ENCODE measurements at places on chromosomes 7 and 10.
A peak's percentile ranks its signal among the peaks of the same experiment; 100 is the strongest.

DNA sequence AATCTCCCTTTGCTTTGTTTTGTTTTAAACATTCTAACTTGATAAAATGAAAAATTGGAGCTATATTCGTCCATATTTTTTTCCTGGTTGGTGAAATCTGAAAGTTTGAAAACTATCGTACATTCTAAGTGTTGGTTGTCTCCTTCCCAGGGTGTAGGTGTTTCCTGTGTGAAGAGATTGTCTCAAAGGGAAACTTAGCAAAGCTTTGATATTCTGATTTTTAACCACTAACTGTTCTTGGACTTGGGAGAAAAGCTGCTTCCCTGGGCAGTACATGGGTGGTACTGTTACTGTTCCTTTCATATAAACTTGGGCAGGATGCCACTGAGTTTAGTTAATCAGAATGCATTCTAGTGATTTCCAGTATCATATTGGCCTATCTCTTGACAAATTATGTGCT lies 253.5 kb upstream of the LRGUK start:
- H3K36me3 ChIP-seq: no peaks in the 10 kb centered on the region
- H3K4me1 ChIP-seq: peaks cover 3% of the 10 kb centered on the region
- no peak for DNase-seq
- H3K4me3 ChIP-seq: no peak overlapping the region
- H3K27ac ChIP-seq: no peak overlapping the region
- H3K27me3 ChIP-seq: no peaks in the 10 kb centered on the region

GRCh38 chr7:16071246-16071857 lies 350.0 kb downstream of the CRPPA start:
- H3K4me1 ChIP-seq: peaks cover 3% of the 10 kb centered on the region
- no peak overlapping the region for H3K4me3 ChIP-seq
- no peaks in the 10 kb centered on the region for H3K36me3 ChIP-seq
- DNase-seq: peak; percentile 62
- no peaks in the 10 kb centered on the region for H3K27me3 ChIP-seq
- H3K27ac ChIP-seq: no peak overlapping the region

DNA sequence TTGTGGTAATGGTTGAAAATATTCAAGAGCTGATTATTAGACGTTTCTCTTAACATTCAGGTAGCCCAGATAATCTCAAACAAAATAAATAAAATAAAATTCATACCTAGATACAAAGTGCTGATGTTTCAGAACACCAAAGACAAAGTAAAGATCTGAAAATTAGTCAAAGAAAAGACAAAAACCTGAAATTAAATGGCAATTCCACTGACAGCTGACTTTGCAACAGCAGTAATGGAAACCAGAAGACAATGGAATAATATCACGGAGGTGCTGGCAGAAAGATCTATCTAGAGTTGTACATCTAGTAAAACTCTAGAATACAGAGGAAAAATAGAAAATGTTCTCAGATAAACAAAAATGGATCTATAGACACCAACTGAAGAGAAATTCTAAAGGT lies 58.0 kb upstream of the IKZF1 start:
- no peaks in the 10 kb centered on the region for H3K4me1 ChIP-seq
- H3K27ac ChIP-seq: no peak overlapping the region
- no peaks in the 10 kb centered on the region for H3K27me3 ChIP-seq
- H3K36me3 ChIP-seq: no peaks in the 10 kb centered on the region

- H3K27ac ChIP-seq: no peak overlapping the region
- no peak for DNase-seq
- no peaks in the 10 kb centered on the region for H3K27me3 ChIP-seq
- no peaks in the 10 kb centered on the region for H3K36me3 ChIP-seq
- H3K4me1 ChIP-seq: no peaks in the 10 kb centered on the region
These were observed 304.5 kb downstream of the SDHAF3 start for GRCh38 chr7:97422046-97422445.

- peak; percentile 15 for DNase-seq
- H3K36me3 ChIP-seq: no peaks in the 10 kb centered on the region
- H3K27ac ChIP-seq: no peak overlapping the region
- peaks cover 37% of the 10 kb centered on the region for H3K4me1 ChIP-seq
These were observed 990.6 kb upstream of the PHF14 start for GRCh38 chr7:9983048-9983447.

DNA sequence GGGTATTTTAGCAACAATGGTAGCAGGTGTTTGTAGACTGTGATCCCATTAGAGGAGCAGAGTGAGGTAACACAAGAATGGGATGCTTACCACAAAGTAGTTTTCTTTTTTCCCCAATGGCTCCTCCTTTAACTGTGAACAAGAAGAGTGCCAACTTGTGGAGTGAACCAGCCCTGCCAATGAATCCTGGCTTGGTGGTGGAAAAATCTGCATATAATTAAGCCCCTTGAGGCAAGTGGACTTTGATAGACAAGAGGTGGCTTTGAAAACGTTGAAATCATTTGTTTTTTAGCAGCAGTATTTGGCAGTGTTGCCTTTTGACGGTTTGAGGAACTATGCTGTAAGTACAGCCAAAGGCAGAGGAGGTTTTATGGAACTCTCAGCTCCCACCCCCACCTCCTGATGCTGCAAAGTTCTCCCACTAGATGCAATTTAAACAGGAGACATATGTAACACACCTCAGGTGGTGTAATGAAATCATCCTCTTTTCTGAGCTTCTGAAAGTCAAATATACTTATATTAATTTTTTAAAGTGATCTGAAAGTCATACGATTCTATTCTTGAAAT lies 295.6 kb downstream of the DPP6 start:
- no peaks in the 10 kb centered on the region for H3K4me1 ChIP-seq
- no peak overlapping the region for H3K4me3 ChIP-seq
- no peak for DNase-seq
- no peaks in the 10 kb centered on the region for H3K36me3 ChIP-seq

DNA sequence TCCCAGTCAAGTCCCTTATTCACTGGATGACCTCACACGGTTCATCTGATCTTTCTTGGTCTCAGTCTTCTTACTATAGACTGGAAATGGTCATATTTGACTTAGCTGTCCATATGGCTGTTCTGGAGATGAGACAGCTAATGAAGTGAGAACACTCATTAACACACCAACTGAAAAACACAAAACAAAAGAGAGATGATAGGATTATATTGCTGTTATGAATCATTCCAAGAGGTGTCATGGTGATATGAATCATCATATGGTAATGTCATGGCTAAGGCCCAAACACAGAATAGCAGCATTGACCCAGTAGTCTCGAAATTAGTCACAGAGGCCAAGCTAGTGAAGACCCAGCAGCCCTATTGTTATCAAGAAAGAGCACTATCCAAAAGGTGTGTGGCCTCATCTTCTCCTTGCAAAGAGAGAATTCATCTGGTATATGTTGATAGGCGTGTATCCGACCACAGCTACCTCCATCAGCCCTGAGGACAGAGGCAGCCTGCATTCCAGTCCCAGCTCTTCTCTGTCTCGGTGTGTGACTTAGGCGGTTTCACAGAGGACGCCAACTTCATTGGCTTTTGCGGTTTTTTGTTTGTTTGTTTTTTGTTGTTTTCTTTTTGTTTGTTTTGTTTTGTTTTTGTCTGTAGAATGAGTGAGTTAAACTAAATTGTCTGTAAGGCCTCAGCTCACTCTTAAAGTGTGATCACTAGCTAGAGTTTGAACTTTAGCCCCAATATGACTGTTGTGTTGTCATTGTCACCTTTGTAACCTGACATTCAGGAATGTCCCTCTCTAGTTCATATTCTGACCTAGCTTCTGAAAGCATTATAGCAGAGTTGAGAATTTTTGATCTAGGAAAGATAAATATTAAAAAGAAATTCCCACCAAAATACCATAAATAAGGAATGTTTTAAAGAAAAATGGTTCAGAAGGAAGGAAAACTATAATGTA lies 97.4 kb upstream of the PDCD4 start:
- H3K27ac ChIP-seq: no peak overlapping the region
- DNase-seq: peak; percentile 5
- no peak overlapping the region for H3K4me3 ChIP-seq
- H3K36me3 ChIP-seq: no peaks in the 10 kb centered on the region
- no peaks in the 10 kb centered on the region for H3K4me1 ChIP-seq
- no peaks in the 10 kb centered on the region for H3K27me3 ChIP-seq

DNA sequence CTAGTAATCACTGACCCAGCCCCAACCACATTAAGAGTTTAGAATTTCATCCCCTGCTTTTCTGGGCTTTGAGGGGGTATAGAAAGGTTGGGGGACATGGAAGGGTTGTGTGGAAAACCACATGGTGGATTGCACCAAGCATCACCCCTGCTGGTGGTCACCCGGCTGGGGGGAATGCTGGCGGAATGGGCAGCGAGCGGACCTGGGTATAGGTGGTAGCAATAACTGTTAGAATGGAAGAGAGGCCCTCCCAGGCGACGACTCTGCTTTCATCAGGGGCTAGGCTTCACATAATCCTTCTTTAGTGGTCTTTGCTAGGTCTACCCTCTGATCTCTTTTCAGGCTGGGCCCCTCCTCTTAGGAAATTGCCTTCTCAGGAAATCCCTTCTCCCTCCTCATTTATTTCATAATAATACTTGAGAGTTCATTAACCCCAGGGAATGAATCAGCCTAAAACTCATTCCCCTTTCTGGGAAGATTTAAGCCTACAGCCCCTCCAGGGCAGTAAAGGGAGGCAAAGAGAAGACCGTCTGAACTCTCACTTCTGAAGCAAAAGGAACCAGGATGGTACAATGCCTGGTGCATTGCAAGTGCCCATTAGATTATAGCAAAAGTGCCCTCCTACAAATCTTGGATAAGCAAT lies 90.7 kb upstream of the LEP start:
- DNase-seq: no peak
- H3K27ac ChIP-seq: no peak overlapping the region
- no peaks in the 10 kb centered on the region for H3K36me3 ChIP-seq
- H3K4me3 ChIP-seq: no peak overlapping the region

DNA sequence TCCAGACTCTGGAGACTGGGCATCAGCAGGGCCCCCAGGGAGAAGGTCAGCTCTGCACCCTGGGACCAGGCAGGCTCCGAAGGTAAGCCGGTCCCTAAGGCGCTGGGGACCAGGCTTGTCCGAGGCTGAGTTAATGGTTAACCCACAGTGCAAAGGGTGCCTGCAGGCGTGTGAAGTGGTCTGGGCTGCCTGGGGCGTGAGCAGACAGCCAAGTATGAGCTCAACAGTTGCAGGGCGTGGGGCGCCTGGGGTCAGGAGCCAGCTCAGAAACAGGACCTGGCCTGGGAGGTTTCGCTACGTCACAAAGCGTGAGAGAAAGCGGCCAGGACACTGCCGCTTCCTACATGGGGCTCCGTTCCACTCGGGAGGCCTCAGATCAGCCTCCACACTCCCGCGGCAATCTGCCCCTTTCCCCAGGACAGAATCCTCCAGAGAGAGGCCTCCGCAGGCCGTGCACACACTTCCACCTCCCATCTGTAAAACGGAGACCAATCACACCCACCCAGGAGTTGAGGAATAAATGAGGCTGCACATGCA lies 16.0 kb downstream of the PDGFA start:
- no peak for DNase-seq
- no peaks in the 10 kb centered on the region for H3K27me3 ChIP-seq
- H3K4me1 ChIP-seq: no peaks in the 10 kb centered on the region
- H3K27ac ChIP-seq: no peak overlapping the region
- H3K4me3 ChIP-seq: no peak overlapping the region

DNA sequence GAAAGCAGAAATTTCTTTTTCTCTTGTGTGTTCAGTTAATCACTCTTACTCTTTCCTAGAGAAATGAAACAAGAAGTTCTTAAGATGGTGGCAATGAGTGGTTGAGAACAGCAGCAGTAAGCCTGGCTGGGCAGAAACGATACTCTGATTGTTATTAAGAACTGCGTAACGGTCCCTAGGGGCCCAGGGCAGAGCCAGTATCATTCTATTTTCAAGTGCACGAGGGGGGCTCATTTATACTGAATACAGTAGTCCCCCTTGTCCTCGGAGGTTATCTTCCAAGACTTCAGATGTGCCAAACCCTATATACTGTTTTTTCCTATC lies 64.9 kb downstream of the EEPD1 start:
- H3K36me3 ChIP-seq: no peaks in the 10 kb centered on the region
- no peak overlapping the region for H3K27ac ChIP-seq
- DNase-seq: no peak
- peaks cover 6% of the 10 kb centered on the region for H3K4me1 ChIP-seq

DNA sequence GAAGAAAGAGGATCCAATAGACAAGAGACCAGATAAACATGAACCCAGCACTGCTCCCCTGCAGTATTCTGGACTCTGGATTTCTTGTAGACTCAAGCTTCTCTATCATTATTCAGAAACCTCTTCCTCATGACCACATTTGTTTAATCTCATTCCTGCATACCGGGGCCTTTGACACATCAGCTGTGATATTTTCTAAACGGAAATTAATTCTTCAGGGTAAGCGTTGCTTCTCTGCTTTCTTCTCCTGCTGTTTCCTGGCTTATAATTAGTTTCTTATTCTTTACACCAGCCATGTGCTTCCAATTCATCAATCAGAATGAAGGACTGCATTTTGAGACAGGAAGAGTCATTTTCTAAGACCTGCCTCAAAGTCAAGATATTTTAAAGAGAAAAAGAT lies 54.2 kb upstream of the TARP start:
- H3K36me3 ChIP-seq: no peaks in the 10 kb centered on the region
- peaks cover 31% of the 10 kb centered on the region for H3K4me1 ChIP-seq
- H3K27ac ChIP-seq: peak overlapping the region; percentile 12
- H3K4me3 ChIP-seq: no peak overlapping the region

DNA sequence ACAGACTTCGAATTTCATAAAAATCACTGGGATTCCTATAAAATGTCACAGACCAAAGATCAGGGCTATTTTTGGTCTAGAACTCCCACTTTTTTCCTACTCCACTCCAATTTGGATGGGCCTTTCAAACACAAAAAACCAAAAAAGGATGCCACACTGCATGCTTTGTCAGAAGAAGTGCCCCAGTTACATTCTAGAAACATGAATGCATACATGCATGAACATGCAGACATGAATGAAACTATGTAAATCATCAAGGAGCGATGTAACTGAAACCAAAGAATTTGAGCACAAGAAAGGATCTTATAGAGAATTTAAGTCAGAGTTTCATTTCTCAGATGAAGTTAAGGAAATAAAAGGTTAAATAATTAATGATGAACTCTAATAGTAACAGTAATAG lies 31.8 kb upstream of the FAM133B start:
- H3K4me3 ChIP-seq: no peak overlapping the region
- peaks cover 46% of the 10 kb centered on the region for H3K4me1 ChIP-seq
- H3K27me3 ChIP-seq: no peaks in the 10 kb centered on the region
- peak overlapping the region; percentile 77 for H3K27ac ChIP-seq

- no peak overlapping the region for H3K4me3 ChIP-seq
- no peaks in the 10 kb centered on the region for H3K4me1 ChIP-seq
- H3K36me3 ChIP-seq: no peaks in the 10 kb centered on the region
- no peaks in the 10 kb centered on the region for H3K27me3 ChIP-seq
These were observed 44.4 kb downstream of the MYPN start for GRCh38 chr10:68153473-68154210.

DNA sequence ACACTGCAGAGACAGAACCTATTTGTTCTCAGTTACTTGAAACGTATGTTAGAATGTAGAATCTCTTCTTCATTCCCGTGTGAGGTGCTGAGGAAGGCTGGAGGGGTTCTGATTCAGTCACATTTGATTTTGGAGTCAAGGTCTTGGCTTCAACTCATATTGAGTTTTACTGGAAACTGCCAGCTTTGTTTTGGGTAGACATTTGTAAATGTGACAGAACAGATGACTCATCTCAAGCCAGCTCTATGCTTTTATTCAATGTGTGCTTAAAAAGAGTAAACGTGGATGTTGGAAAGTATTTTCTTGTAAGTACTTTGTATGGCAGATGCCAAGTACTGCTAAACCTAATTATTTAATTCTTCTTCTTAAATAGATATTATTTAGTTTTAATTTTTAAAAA lies 780.8 kb upstream of the C7orf33 start:
- H3K27me3 ChIP-seq: no peaks in the 10 kb centered on the region
- no peak for DNase-seq
- H3K27ac ChIP-seq: no peak overlapping the region

GRCh38 chr7:28725045-28725642 lies 233.0 kb downstream of the TRIL start:
- no peaks in the 10 kb centered on the region for H3K36me3 ChIP-seq
- H3K27me3 ChIP-seq: no peaks in the 10 kb centered on the region
- peaks cover 8% of the 10 kb centered on the region for H3K4me1 ChIP-seq
- DNase-seq: no peak

All from common myeloid progenitor, CD34-positive (primary cell).